ENCODE measurements at places on chromosomes 2 and 18.

GRCh38 chr18:79590191-79591031 is 89.2 kb upstream of the CTDP1 start:
- DNase-seq, result no peak

DNA sequence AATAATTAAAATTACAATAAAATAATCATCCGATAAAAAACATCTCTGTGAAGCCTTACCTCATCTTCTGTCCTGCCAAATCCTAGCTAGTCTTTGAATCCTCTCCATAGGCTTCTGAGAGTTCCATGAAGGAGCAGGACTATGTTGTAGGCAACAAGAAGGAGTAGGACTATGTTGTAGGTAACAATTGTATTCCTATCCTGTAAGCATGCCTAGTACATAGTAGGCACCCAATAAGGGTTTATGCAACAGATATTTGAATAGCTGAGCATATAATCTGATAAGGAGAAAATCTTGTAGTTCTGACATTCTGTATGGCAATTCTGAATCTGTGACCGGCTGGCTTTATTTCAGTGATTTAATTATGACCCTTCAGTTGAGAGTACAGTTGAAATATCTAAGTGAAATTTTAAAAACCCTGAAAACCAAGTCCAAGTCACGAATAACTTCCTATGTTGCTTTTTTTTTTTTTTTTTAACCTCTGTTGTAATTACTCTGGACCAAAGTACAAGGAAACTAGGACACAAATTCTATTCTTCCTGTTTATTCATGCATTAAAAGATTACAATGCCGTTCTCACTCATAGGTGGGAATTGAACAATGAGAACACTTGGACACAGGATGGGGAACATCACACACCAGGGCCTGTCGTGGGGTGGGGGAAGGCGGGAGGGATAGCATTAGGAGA is 27.8 kb downstream of the VWA3B start:
- DNase-seq, result no peak

DNA sequence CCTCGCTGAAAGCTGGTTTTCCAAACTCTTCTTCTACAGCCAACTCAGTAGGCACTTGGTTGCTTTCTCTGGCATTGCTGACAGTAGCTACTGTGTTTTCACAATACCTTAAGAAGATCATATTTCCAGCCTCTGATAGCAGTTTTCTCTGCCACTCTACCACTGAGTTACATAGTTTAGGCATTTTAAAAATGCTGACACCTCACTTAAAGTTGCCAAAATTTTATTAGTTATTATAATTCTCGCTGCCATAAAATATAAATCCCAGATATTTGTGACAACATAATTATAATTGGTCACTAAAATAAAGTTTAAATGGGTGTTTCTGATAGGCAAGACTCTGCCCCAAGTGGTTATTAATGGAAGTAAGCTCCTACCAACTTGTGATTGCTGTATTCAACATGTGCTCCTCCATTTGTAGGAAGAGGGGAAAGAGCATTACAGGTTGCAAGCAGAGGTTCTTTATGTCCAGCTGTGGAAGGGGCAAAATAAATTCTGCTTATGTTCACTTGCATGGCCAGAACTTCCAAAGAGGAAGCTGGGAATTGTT is 1202.8 kb downstream of the CNTNAP5 start:
- no peak for DNase-seq

DNA sequence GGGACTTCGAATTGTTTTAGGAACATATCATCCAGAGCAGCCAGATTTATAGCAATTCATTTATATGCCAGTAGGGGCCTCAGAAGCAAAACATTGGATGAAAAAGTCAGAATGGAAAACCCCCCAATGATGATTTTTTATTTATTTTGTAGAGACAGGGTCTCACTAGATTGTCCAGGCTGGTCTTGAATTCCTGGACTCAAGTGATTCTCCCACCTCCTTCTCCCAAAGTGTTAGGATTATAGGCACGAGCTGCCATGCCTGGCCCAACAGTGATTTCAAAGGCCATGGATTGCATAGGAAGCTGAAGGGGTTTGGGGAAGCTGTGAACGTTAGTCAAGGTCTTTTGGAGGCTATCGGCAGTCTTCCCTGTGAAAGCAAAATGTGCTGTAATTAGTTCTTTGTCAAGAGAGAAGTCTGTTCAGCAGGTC is 21.9 kb upstream of the MCFD2 start:
- no peak for DNase-seq

- no peak for DNase-seq
These were observed 34.7 kb downstream of the TTR start for GRCh38 chr18:31626409-31626808.
